ENCODE measurements at places on chromosomes 12 and 14. TPM values are rescaled to one million over a fixed set of nuclear protein-coding genes. Genes with fewer than 3 reads are reported as not detected.

GRCh38 chr14:80364274-80364673 lies 153.0 kb upstream of the DIO2 start:
- peak; percentile 41 for DNase-seq

- DNase-seq, result no peak
Measured at GRCh38 chr12:19125325-19125724, 4.2 kb upstream of the PLEKHA5 start.

CCDC196 gene
- not detected for total RNA-seq

DNA sequence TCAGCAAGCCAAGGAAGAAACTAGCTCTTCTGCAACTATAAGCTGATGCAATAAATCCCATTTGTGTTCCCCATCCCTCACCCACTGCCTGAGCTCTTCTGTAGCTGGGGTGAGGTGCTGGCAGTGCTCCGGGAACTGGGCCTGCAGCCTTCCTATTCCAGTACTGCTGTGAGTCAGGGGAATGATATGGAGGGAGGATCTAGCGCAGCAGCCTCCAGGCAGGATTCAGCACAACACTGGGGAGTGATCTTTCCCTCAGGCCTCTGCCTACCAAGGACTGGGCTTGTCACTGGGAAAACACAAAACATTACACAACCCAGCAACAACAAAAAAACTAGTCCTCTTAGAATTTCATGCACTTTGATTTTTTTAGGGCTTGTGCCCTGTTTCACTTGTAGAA lies 58.7 kb downstream of the ST8SIA1 start:
- peak; percentile 95 for DNase-seq

SLCO1B1 gene
- total RNA-seq, result not detected

DNA sequence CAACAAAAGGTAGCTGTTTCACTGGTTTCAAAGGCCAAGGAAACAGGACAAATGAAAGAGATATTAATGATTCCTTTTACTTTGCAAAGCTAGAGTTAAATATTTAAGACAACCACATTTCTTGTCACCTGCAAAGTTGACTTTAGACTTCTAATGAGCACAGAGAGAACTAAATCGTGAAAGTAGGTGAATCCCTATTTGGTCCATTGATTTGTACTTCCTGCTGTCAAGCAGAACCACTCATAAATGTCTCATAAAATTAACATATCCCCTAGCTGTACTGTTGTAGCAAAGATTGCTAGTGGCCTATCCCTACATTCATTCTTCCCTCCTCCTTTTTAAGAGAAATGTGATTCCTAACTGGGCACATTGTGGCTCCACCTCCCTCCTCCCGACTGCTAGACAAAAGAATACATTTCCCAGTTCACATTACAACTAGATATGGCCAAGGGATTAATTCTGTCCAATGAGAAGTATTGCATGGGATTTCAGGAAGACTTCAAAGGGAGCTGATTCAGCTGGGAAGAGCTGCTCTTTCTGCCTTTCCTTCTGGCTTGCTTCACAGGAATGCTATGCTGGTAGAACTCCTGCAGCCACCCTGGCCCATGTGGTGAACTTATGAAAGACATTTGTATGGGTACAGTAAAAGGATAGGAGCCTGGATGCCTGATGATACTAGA lies 227.5 kb upstream of the ABCD2 start:
- peak; percentile 56 for DNase-seq

SETD1B gene
- total RNA-seq, result 4.0 TPM

LGR5 gene
- total RNA-seq, result not detected

DNA sequence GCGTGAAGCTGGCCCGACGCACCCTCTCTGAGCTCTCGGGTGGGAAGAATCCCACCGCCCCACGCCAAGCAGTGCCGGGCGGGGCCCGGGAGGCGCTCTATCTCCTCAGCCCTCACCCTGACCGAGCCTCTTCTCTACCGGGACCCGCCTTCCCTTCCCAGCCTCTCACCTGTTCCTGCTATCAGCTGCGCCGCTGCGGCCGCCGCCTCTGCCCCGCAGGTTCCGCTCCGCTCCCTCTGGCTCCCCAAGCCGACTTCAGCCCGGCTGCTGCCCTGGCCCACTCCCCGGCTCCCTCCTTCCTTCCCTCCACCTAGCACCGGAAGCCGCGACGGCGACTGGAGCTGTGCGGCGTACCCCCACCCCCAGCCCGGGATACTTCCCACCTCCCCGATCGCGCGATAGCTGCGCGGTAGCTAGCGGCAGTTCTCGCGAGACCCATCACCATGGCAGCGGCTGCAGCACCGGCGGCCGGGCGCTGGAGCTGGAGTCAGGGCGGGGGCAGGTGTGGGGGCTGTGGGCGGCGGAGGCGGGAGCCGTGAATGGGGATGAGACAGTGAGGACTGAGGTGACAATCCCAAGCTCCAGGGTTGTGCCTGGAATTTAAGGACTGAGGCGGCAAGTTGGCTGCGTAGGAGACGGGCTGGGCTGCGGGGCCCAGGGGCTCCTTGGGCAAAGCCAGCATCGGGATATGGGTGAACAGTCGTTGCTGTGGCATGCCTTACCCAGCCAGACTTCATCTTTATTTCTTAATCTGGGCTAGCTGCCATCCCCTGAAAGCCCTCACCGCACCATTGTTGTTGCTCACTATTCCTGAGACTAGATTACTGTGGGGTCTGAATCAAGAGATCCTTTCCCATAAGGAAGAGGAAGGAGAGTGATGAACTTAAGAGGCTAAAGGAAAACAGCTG lies at the start of gene ARF3:
Gene ARF3 (minus strand): TSS at position 347 of the 908 bp plus-strand sequence. CDS start 16,392 bp downstream, outside the sequence.
- DNase-seq, result peak; percentile 95

DNA sequence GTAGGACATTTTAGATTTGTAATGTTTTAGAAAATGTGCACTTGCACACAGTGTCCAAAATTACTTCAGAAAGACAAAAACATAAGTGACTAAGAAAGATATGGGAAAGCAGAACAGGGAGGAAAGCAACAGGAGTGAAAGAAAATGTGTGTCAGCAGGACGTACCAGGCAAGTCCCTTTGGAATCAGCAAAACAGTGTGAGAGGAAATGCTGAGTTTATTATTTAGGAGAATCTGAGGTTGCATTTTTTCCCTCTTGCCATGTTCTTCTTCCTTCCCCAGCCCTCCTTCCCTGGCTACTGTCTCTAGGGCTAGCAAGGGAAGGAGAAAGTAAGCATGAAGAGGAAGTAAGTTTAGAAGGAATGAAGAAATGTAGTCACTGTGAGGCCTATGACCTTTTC lies 67.7 kb upstream of the CD163 start:
- DNase-seq, result no peak

DNA sequence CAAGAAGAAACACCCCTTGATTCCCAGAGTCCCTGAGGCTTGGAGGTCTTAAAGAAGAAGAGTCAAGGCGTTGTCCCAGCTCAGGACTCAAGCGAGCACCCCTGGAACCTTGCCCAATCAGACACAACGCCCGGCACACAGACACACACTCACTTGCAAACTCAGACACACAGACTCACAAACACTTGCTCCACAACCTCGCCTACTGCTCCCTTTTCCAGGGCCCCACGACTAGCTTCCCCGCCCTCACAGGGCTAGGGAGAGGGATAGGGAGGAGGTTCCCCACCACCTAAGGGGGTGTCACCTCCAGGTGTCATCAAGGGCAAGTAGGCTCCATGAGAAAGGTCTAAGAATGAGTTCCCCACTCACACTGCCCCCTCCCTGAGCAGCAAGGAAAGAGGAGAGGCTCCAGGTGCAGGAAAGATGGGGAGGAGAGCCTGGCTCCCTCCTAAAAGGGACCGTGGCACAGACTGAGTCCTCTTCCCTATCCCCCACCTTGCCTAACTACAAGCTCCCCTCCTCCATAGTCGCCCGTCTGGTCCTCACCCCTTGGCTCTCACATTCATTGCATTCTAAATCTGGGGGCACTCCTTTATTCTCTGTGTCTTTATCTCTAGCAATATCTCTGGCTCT lies 717 bp downstream of the WNT10B start:
- no peak for DNase-seq

- peak; percentile 53 for DNase-seq
Measured at GRCh38 chr14:65238456-65238855, 136.1 kb upstream of the MAX start.

DNA sequence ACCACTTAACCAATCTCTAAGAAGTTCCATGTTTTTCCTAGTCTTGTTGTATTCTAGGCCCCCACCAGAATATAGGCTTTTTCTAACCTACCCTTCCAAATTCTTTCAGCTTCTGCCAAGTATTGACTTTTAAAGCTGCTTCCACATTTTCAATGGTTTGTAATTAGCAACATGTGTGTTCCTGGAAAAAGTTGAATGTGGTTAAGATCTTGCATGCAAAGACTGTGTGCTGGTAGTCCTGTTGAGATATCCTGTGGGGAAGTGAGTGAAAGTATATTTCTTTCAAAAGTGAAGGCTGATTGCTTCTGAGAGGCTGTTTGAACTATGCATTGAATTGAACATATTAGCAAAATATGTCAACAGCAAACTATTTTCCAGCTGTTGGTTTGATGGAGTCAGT lies 646 bp upstream of the OR6C4 start:
- DNase-seq, result no peak
